ENCODE measurements at places on chromosomes 2 and 18.

DNA sequence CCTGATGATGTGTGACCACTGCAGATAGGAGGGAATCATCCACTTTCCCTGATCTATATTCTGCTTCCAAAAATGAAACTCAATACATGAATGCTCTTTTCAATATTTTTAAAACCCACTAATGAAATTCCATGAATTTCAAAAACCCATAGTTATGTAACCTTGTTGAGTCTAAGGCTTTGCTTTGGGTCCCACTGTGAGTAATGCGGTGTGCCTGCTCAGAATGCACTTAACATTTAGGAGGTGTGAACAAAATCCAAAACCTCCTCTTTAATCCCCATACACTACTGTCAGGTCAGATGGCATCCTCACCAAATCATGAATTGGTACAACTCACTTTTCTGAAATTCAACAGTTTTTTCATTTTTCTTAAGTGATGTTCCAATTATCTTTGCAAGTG lies 50.4 kb downstream of the CCDC93 start:
- no peak for DNase-seq

GRCh38 chr18:46761059-46761769 lies 4.4 kb upstream of the ST8SIA5 start:
- no peak for DNase-seq

DNA sequence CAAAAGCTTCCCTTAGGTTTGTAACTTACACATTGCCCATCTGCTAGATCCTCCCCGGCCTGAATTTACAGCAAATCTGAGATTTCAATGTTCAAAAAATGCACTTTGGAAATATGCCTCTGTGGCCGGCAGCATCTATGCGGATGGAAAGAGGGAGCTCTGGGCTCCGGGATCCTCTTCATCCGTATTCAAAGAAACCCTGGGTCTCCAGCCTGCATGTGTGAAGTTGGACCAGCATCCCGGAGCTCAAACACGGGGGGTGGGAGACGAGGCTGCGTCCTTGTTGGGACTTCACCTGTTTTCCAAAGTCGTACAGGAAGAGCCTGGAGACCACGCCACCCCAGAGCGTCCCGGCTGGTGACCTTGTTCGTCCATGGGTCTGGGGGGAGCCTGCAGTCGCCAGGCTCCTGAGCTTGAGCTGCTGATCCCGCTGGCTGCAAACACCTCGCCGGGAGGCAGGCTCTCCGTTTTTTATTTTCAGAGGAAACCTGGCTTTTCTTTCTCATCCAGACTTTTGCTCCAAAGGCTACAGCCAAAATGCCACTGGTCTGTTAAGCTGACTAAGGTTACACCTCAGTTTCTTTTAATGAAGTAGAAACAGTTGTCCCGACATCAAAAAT lies 77.4 kb downstream of the PTGR3 start:
- DNase-seq = no peak

DNA sequence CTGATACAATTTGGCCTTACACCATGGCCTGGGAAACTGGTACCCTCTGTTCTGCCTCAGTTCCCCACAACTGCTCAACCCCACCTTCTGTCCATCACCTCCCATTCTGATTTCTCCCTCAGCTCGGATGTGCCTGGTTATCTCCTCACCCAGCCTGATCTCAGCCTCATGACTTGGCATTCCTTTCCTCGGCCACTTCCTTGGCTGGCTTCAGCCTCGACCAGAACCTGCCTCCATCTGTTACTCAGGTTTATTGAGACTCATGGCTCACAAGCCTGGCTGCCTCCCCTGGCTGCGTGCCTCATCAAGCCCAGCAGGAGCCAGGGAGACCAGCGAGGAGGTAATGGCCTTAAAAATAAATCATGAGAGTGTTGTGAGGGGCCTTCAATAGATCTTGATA lies 356.2 kb upstream of the SPRED2 start:
- DNase-seq = no peak

GRCh38 chr2:33784488-33784887 lies 185.4 kb upstream of the FAM98A start:
- no peak for DNase-seq

- no peak for DNase-seq
Measured at GRCh38 chr2:71358931-71359671, 27.5 kb downstream of the ZNF638 start.

DNA sequence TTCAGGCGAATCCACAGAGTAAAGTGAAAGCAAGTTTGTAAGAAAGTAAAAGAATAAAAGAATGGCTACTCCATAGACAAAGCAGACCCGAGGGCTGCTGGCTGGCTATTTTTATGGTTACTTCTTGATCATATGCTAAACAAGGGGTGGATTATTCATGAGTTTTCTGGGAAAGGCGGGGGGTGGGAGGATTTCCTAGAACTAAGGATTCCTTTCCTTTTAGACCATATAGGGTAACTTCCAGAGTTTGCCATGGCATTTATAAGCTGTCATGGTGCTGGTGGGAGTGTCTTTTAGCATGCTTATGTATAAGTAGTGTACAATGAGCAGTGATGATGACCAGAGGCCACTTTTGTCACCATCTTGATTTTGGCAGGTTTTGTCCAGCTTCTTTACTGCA lies 59.8 kb downstream of the SLC4A3 start:
- no peak for DNase-seq

- DNase-seq = no peak
Measured at GRCh38 chr2:217662984-217663602, 339.7 kb downstream of the TNS1 start.

GRCh38 chr18:9263264-9263663 lies 71.3 kb upstream of the TWSG1 start:
- DNase-seq = no peak

DNA sequence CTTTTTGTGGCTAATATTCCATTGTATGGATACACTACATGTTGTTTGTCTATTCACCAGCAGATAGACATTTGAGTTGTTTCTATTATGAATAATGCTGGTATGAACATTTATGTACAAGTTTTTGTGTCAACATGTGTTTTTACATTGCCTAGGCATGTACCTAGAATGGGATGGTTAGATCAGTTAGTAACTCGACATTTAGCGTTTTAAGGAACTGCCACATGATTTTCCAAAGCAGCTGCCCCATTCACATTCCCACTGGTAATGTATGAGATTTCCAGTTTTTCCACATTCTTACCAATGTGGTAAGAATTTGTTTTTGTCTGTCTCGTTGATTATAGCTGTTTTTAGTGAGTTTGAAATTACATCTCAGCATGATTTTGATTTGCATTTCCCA lies 112.8 kb downstream of the FHOD3 start:
- DNase-seq = no peak

- no peak for DNase-seq
Measured at GRCh38 chr2:117776888-117777287, 37.6 kb upstream of the DDX18 start.

- no peak for DNase-seq
Measured at GRCh38 chr2:25044990-25045389, 3.1 kb downstream of the EFR3B start.

GRCh38 chr2:222427646-222428301 lies 3.4 kb downstream of the SGPP2 start:
- no peak for DNase-seq
